ENCODE measurements at places on chromosomes 13 and 19.

- DNase-seq, result no peak
Measured at GRCh38 chr13:59398127-59398526, 765.6 kb downstream of the DIAPH3 start.

GRCh38 chr19:16660763-16661479 is at the start of gene TMEM38A:
TMEM38A (plus strand) TSS chr19:16661139; CDS start chr19:16661218, 79 bp downstream.
- DNase-seq, result no peak

DNA sequence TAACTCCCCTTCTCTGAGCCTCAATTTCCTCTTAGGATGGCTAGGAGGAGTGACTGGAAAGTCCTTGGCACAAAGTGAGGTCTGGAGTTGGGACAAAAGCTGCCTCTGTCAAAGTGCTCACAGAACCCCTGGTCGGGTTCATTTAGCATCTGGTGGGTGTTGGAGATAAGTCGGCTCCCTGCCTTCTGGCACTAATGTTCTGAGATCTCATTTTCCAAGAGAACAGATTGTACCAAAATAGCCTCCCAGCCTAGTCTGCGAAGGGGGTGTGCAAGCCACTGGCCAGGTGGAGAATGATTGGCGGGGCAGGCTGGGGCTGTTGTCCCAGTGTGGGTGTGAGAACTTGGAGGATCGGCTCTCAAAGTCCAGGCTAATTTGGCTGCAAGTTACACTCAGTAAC is 20.7 kb upstream of the NWD1 start:
- no peak for DNase-seq

- DNase-seq, result no peak
Measured at GRCh38 chr13:42474954-42475353, 99.0 kb upstream of the TNFSF11 start.

GRCh38 chr19:9580728-9581127 is 3.6 kb downstream of the ZNF121 start:
- no peak for DNase-seq

DNA sequence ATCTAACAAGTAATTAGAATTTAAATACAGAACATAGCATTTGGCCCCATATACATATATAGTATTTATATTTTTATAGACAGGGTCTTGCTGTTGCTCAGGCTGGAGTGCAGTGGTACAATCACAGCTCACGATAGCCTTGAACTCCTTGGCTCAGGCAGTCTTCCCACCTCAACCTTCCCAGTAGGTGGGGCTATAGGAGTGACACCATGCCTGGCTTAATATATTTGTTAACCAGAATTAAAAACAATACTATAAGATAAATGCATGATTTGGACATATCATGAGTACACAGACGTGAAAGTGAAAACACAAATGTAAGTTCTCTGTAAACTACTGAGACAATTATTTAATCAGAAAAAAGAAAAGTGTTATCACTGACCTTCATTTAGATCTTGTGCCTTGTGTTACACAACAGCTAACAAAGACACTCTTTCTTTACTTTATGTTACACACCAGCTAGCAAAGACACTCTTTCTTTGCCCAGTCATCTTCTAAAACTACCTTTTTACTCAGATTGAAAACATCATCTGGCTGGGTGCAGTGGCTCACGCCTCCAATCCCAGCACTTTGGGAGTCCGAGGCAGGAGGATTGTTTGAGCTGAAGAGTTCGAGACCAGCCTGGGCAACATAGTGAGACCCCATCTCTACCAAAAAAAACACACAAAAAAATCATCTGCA is 22.6 kb downstream of the CARS2 start:
- DNase-seq, result no peak
